DMS79 (cell line): ENCODE measurements at places on chromosomes 1 and 21.

GRCh38 chr21:46564391-46564790 lies 40.5 kb downstream of the S100B start:
- DNase-seq = no peak

GRCh38 chr21:36504067-36505058 lies 24.4 kb upstream of the CLDN14 start:
- no peak for DNase-seq

- no peak for DNase-seq
Observed at GRCh38 chr1:152747831-152748230, 10.0 kb upstream of the KPRP start.

DNA sequence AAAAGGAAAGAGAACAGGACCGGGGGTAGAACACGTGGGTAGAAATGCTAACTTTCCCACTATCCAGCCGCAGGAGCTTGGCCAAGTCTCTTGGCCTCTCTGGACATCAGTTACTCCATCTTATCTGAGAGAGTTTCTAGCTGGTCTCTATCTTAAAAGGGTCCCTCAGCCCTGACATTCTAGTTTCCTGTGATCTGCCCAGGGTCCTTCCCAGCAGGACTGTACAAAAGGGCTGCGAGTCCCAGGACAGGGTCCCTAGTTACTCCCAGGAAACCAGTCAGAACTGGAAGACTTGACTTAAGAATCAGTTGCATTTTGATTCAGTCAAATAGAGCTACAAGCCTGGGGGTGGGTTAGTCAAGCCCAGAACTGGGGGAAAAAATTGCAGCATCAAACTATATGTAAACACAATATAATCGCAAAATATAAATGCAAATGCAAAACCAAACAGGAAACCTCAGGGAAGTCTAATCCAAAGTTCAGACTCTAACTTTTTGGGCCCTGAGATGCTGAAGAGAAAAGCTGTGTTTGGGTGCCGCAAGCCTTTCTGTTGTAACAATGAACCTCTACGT lies 2.9 kb downstream of the ASAP3 start:
- DNase-seq = no peak

GRCh38 chr1:154419620-154420571 lies 14.8 kb downstream of the IL6R start:
- no peak for DNase-seq

- DNase-seq = no peak
Observed at GRCh38 chr1:205067031-205067430, 17.2 kb downstream of the TMEM81 start.

DNA sequence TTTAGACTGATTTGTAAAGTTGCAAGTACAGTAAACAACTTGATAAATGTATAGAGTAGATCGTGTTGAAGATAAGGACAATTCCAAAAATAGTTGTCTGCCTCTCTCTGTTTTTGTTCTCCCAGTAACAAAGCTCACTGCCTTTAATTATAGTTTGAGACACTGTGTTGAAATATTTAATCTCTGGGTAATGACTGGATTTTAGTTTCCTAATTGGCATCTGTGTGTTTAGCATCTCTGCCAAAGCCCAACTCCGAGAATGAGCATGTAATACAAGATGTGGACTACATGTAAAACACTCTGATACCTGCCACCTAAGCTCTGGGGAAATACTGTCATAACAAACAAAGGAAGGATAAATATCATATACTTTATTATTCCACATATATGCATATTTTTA lies 27.7 kb upstream of the SDE2 start:
- DNase-seq = no peak

- DNase-seq = no peak
Observed at GRCh38 chr1:98373056-98373455, 288.5 kb upstream of the SNX7 start.

DNA sequence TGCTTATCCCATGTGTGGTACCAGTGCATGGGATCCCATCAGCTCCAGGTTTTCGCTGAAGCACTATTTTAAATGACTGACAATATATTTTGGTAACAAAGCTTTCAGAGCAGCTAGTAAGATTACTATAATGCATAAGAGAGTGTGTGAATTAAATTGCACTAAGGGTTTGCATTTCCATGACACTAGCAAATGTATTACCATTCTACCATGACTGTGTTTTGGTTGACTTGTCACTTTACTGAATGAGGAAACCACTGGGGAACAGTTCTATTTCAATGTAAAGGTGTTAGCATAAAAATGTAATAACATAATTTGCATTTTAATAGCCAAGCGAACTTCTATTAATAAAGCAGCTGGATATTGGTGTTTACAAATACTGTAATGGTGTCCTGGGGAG lies 31.7 kb upstream of the ERO1B start:
- DNase-seq = no peak

DNA sequence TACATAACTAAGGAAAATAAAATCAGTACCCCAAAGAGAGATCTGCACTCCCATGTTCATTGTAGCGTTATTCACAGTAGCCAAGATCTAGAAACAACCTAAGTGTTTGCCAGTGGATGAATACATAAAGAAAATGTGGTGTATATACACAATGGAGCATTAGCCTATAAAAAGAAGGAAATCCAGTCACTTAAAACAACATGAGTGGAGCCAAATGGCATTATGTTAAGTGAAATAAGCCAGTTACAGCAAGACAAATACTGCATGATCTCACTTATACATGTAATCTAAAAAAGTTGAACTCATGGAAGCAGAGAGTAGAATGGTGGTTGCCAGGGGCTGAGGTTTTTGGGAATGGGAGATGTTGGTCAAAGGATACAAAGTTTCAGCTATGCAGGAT lies 508.3 kb upstream of the B3GALT2 start:
- no peak for DNase-seq

GRCh38 chr1:157575744-157576143 lies 22.1 kb downstream of the FCRL4 start:
- DNase-seq = no peak

- DNase-seq = no peak
Observed at GRCh38 chr1:204181116-204181515, 15.0 kb upstream of the REN start.

- no peak for DNase-seq
Observed at GRCh38 chr1:39488793-39489566, 2.5 kb upstream of the BMP8A start.

GRCh38 chr1:80048716-80049115 lies 1042.2 kb upstream of the ADGRL4 start:
- no peak for DNase-seq

- DNase-seq = no peak
Observed at GRCh38 chr1:180498594-180498993, 3.8 kb downstream of the ACBD6 start.

DNA sequence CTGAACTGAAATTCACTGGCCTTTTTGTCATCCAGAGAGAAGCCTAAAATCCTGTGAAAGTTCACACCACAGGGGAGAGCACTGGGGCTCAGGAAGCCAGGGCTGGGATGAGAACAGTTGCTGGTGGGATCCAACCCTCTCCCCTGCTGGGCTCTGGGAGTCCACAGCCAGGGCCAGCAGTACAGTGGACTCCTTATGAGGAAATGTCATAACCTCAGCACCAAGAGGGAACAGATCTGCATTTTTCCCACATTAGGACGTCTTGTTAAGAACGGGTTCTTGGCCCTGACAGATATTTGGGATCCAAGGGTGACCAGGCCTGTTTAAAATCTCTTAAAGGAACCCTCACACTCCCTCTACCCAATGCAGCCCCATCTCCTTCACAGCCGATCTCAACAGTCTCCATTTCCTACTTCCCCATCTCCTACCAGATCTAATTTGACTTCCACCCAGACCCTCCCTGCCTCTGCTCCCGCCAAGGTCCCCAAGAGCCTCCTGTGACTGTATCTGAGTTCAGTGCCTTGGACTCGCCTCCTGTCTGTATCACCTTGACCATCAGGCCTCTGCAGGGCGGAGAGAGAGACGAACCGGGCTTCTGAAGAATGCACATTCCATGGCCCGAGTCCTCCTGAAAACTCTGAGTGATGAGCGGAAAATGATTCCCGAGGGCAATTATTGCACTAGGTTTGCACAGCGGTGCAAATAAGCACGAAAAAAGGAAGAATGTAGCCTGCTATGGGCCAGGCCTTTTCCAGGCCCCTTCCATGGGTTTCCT lies 159.9 kb downstream of the TRABD2B start:
- DNase-seq = no peak

DNA sequence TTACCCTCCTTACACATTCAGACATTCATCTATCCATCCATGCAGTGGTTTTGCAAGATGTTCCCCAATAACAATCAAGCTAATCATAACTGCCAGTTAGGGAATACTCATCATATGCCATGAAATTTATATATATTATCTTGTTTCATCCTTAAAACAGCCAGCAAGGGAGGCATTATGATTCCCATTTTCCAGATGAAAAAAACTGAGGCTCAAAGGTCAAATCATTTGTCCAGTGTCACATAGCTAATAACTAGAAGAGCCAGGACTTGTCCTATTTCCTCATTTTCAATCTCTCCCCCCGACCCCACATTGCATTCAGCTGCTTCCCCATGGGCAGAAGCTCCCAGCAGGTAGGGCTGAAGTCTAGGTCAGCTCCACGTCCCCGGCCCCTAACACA lies 7.0 kb upstream of the COL8A2 start:
- DNase-seq = no peak
